ENCODE measurements at places on chromosomes 5 and 9.

DNA sequence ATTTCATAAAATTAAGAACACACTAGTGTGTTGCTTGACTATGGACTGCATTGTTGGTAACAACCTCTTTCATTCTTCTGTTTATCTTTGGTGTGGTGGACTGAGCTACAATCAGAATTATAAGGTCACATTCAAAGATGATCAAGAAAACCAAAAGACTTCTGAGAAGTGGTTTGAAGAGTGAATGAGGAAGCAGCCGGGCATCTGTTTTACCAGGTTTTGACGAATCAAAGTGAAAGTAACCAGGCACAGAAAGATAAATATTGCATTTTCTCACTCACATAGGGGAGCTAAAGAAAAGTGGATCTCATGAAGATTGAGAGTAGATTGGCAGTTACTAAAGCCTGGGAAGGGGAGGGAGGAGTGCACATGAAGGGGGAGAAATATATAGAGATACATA lies 589.1 kb downstream of the ZNF608 start:
- DNase-seq = no peak

DNA sequence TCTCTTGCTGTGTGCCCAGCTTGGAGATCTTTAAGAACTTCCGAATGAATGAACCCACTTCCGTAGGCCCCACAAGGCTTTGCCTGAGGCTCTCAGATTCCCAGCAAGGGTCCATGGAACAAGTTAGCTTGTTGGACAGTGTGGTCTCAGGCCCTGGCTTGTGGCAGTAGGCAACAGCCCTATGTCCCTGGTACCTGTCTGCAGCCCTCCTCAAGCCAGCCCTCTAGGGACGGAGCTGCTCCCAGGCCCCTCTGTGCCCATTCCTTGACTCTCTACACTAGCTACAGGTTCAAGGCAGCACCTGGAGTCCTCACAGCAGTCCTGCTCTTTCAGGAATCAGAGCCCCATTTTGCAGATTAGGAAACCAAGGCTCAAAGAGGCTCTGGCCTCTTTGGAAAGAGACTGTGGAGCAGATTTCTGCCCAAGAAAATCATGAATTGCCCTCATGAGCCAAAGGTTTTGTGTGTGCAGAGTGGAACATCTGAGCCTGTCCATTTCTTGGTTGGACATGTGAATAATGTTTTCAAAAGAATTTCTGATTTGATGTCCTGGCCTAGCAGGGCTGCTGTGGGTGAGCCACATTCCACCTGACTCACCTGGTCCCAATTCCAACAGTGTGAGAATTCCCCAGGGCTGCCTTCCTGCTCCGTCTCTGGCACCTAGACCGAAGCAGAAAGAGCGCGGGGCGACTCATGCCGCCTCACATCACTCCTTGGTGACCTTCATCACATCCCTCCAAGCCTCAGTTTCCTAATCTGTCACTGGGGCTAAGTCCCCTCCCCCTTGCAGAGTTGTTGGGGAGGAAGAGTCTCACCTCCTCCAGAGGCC lies 131.7 kb downstream of the BARX1 start:
- DNase-seq = no peak

DNA sequence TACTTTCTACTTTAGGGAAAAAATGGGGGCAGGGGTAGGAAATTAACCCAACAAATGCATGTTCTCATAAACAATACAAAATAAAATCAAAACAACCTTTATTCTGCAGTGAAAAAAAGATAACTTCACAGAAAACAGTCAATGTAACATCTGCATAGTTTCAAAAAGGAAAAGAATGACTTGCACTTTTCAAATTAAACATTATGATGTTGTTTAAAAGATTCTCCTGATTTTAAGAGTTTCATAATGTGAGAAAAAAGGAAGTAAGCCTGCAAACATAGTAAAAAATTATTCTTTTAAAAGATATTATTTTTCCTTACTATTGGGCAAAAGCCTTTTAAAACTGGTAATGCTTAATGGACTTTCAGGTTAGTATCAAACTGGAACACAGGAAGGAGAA lies 7.6 kb downstream of the C9orf72 start:
- no peak for DNase-seq

DNA sequence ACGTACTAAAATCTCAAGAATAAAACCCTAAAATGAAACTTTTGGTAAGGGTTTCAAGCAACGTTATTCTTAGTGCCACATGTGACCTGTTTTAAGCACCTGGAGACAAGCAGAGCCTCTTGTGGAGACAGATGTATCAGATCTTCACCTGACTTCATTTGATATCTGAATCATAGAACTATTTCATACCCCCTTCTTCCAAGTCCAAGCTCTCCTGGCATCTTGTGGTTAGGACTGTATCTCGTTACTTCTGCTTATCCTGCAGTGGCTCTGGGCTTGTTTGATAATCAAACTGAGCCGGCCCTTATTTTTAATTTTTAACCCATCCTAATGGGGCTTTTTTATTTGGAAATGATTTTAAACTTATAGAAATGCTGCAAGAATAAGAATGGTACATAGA lies 11.1 kb upstream of the FSD1L start:
- DNase-seq = no peak

DNA sequence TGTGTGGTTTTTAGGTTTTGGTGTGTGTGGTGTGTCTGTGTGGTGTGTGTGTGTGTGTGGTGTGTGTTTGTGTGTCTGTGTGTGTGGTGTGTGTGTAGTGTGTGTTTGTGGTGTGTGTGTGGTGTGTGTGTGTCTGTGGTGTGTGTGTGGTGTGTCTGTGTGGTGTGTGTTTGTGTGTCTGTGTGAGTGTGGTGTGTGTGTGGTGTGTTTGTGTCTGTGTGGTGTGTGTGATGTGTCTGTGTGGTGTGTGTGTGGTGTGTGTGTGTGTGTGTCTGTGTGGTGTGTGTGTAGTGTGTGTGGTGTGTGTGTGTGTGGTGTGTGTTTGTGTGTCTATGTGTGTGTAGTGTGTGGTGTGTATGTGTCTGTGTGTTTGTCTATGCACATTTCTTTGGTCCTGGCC lies 25.0 kb upstream of the NKD2 start:
- no peak for DNase-seq

DNA sequence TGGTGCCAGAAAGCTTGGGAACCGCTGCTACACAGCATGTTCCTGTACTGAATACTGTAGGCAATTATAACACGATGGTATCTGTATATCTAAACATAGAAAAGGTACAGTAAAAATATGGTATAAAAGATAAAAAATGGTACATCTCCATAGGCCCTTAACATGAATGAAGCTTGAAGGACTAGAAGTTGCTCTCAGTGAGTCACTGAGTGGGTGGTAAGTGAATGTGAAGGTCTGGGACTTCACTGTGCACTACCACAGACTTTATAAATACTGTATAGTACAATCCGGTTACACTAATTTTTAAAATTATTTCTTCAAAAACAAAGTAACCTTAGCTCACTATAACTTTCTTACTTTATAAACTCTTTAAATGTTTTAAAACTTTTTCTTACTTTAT lies 819.9 kb upstream of the GRAMD2B start:
- no peak for DNase-seq

DNA sequence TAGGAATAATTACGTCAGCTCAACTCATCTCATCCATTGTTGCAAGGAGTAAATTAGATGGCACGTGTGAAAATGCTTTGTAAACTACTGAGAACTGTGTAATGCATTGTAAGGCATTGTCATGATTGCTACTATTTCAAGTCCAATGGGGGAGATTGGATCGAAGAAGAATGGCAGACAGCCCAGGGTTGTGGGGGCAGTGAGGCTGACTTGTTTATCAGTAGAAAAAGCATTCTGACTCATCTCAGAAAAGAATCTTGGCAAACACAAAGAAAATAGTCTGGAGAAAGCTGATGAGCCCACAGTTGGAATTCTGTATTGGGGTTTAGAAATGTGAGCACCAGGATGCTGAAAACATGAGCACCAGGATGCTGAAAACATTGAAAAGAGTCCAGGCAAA lies 28.0 kb upstream of the DAP start:
- DNase-seq = no peak

DNA sequence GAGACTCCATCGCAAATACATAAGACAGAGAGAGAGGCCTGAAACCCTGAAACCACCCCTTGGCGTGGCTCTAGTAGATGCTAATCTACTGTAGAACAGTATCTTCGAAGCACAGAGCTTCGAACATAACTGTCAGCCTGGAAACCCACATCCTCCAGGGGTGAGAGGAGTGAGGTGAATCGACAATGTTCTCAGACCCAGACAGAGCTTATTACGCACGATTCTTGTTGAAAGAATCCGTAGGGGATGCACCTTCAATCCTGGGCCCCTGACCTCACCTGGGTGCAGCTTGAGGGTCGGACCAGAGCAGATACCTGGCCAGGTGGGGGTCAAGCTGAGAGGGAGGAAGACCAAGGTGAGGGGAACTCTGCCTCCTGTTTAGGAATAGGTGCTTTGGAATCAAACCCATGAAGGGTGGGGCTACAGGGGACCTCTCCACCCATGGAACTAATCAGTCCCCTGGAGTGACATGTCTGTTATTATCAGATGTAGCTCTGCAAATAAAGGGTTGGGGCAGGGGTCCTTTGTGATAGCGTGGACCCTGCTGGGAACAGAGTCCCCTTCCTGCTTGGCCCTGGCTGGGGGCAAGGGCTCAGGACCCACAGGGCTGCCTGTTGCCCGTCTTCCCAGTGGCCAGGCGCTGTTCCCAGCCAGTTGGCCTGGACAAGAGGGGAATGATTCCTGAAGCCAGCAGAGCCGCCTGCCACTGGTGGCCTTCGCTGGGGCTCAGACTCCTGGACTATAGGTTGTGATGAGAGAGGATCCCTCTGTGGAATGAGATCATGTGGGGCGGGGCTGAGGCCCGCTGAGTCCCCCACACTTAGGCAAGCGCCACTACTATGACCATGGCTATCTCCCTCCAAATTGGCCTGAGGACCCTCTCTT lies 41.2 kb downstream of the DBH start:
- peak; percentile 62 for DNase-seq

DNA sequence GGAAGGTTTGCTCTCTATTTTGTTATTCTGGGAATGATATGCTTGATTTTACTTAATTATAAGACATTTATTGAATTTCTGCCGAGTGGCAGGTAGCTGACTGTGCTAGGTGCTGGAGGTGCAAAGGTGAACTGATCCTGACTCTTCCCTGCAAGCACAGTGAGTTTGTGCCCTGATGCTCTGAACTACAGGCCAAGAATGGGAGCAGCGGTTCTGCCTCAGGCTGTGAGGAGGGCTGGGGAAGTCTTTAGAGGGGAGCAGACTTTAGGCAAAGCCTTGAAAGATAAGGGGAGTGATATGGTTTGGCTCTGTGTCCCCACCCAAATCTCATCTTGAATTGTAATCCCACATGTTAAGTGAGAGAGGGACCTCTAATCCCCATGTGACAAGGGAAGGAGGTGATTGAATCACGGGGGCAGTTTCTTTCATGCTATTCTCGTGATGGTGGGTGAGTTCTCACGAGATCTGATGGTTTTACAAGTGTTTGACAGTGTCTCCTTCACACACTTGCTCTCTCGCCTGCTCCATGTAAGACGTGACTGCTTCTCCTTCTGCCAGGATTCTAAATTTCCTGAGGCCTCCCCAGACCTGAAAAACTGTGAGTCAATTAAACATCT lies 73.1 kb downstream of the NDFIP1 start:
- no peak for DNase-seq

GRCh38 chr5:148887123-148887881 lies 60.9 kb downstream of the ADRB2 start:
- no peak for DNase-seq

GRCh38 chr9:107994648-107995047 lies 505.1 kb upstream of the KLF4 start:
- DNase-seq = no peak

- DNase-seq = no peak
Measured at GRCh38 chr9:85484235-85484634, 257.5 kb downstream of the AGTPBP1 start.

GRCh38 chr9:97847474-97848214 lies 5.4 kb upstream of the FOXE1 start:
- DNase-seq = no peak

- DNase-seq = no peak
Measured at GRCh38 chr5:6634306-6634705, 1.1 kb downstream of the SRD5A1 start.

DNA sequence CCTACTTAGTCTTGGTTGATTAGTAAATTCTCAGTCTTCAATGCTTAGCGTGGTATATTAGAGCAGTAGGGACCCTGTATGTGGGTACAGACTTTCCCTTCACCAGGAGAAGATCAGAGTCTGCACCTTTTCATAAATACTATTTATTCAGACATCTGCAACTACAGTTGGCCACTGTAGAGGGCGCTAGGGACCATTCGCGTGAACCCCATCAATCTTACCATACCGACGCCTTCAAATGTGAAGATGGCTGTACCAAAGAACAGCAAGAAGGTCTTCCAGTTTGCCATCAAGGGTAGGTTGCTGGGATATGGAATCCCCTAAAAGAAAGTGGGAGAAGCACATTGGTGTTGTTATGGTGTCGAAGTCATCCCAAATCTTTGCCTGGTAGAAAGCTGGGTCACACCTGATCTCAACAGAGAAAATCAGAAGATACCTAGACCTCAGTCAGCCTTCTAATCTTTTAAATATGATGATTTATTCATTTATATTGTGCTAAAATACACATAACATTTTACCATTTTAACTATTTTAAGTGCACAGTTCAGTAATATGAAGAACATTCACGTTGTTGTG lies 19.1 kb downstream of the SLC36A3 start:
- DNase-seq = no peak

DNA sequence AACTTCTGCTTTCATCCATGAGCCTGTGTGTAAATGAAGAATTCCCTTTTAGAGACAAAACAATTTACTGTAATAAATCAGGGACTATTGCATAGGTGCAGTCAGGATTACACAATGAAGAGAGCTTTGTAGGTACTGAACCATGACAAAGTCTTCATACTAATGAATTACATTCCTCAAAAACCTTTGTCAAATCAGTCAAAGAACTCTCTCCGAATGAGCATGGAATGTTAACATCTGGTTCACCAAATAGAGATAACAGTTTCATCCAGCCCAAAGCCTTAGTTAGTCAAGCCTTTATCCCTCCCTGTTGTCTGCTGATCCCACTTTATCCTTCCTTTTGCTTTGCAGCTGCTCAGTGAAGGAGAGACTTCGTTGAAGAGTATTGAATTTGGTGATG lies 62.9 kb upstream of the DMRTA1 start:
- DNase-seq = no peak

All from T-helper 1 cell (primary cell).